A549 treated with dexamethasone at 1 μM for 4 hours (cell line): ENCODE measurements at places on chromosomes 11 and 22. TPM values are rescaled to one million over a fixed set of nuclear protein-coding genes. Genes with fewer than 3 reads are reported as not detected.

The TSGA10IP gene
- total RNA-seq: not detected in 5 replicates

The TRIM51 gene
- total RNA-seq: not detected in 5 replicates

The OR5P2 gene
- total RNA-seq: not detected in 5 replicates

The OR51A2 gene
- total RNA-seq: not detected in 5 replicates
